ENCODE measurements at places on chromosomes 16 and 17.

GRCh38 chr16:80966617-80967016 is 40.1 kb downstream of the CMC2 start:
- no peak for DNase-seq

- no peak for DNase-seq
These were observed 130.6 kb upstream of the TOX3 start for GRCh38 chr16:52677501-52677900.

DNA sequence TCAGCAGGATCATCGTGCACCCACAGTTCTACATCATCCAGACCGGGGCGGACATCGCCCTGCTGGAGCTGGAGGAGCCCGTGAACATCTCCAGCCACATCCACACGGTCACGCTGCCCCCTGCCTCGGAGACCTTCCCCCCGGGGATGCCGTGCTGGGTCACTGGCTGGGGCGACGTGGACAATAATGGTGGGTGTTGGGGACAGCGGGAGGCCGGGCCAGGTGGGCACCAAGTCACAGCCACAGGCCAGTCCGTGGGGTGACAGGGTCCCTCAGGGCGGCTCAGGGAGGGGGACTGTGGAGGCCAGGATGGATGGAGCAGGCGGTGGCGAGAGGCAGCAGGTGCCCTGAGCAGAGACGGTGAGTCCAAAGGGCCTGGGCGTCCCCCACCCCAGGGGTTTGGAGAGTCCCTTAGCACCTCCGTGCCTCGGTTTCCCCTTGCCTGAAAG is 1.0 kb downstream of the TPSD1 start:
- DNase-seq: no peak

DNA sequence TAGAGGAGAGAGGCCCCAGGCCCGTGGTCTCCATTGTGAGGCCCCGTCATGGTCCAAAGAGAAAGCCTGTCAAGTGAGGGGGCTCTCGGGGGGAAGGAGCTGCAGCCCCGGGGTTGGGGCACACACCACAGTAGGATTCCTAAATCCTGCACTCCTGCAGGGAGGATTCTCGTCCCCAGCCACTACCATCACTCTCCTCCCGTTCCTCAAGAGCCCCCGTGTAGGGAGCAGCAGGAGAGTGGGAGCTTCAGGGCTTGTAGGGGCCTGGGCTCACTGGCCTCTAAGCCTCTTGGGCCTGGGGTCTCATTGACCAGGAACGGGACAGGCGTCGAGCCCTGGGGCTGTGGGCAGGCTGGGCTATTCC is 821 bp downstream of the C16orf86 start:
- peak; percentile 61 for DNase-seq

DNA sequence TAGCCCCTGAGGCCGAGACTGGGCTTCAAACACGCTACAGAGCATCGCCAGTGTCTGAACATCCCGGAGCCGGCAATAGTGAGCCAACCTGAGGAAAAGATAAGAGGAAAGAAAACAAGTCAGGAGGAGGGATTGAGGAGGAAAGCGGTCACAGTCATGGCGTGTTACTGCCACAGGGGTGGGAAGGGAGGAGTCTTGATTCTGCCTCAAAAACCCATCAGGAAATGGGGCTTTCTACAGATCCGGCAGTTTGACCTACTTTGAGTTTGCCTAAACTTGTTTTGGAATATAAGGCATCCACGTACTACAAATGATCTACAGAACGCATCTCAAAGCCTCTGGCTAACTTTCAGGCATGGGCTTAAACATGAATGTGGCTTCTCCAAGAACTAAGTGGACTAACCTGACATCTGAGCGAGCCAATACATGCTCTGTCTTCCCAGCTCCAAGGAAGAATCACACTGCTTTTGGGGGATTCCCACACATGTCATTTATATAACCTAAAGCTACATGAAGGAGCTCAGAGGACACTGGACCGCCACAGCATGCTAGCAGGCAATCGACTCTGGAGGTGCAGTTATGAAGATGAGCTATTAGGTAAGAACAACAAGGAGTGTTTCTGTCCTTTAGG is 96.6 kb downstream of the WDR59 start:
- DNase-seq: no peak

DNA sequence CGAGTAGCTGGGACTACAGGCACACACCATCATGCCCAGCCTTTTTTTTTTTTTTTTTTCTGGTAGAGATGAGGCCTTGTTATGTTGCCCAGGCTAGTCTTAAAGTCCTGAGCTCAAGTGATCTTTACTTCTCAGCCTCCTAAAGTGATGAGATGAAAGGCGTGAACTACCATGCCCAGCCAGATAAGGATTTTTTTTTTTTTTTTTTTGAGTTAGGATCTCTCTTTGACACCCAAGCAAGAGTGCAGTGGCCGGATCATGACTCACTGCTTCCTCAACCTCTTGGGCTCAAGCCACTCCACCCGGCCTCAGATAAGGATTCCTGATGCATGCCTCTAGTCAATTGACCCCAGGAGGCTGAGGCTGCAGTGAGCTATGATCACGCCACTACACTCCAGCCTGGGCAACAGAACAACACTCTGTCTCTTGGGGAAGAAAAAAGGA is 11.2 kb upstream of the PLEKHG4 start:
- DNase-seq: peak; percentile 78

- peak; percentile 85 for DNase-seq
These were observed 916 bp downstream of the PAGR1 start for GRCh38 chr16:29816694-29817441.

DNA sequence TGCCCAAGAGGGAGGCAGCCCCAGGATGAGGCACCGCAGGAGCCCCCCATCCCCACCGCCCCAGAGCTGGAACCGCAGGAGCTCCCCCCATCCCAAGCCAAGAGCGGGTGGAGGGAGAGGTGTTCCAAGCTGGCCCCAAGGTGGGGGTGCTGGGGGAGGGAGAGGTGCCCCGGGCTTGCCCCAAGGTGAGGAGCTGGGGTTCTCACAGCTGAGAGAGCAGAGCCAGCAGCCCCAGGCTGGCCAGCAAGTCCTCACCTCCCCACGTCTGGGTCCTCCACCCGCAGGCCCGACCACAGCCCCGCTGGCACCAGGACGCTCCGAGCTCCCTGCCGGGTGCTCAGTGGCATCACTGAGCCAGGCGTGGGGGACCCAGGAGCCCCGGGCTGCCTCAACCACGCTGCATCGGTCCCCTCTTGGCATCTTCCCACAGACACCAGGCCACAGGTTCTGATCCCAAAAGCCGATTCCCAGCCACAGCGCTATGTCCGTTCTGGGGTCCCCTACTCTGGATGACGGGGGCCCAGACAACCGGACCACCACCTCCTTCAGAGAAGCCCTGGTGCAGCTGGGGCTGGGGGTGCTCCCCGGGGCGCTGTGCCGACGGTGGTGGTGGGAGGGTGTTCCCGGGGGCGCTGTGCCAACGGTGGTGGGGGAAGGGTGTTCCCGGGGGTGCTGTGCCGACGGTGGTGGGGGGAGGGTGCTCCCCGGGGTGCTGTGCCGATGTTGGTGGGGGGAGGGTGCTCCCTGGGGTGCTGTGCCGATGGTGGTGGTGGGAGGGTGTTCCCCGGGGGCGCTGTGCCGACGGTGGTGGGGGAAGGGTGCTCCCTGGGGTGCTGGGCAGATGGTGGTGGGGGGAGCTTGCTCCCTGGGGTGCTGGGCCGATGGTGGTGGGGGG is 15.4 kb upstream of the WDR45B start:
- no peak for DNase-seq
